ENCODE measurements at places on chromosomes 12 and 14. TPM values are rescaled to one million over a fixed set of nuclear protein-coding genes. Genes with fewer than 3 reads are reported as not detected.

DNA sequence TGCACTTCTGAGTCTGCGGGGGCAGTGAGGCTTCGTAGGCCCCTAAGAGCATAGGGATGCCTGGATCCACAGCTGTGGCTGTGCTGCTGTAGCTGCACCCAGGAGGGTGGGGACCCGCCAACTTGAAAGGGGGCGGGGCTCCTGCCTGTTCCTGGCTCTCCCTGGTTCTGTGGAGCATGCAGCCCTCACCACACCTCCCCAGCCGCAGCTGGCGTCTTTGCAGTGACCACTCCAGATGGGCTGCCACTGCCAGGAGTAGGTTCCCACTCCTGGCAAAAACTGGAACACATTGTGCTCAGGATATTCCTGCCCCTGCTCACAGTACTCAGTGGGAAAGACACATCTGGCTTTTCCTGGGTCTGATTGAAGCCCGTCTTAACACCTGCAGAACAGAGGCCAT lies 35.8 kb downstream of the TIMELESS start:
- no peak for DNase-seq

DNA sequence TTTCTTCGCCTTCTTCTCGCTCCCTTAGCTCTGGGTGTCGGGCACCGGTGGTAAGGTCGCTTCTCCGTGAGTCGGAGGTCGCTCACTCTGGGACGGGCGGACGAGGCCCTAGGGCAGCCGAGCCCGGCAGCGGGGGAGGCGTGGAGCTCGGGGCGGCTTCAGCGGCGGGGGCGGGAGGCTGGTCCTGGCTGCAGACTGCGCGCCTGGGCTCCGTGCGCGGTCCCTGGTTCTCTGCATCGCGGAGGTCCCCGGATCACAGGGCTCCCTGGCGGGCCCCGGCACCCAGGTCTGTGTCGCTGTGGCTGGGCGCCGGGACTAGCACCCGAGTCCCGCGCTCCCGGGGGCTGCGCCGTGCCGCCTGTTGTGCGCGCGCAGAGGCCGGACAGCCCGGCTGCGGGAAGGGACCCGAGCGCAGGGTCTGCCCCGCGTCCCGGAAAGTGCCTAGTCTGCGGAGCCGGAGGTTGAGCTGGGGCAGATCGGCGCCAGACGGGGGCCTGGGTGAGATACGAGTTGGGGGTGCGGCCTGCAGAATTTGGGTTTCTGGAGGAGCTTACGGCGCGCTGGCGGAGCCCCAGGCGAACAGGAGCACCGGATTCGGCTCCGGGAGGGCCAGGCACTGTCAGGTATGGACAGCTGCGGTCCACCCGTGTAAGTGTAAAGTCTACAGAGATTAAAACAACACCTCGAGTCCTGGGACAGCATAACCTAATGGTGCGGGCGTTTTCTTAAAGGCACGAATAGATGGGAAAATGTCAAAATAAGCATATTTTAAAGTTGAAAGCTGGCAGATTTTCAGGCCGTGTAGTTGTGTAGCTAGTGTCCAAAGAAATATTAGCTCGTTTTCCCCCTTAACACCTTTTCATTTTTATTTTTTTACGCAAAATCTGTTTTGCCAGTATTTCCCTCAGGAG lies 713 bp downstream of the FRMD6 start:
- DNase-seq: peak; percentile 58

GRCh38 chr14:68099495-68100045 lies 280.0 kb downstream of the RAD51B start:
- DNase-seq: no peak

- DNase-seq: no peak
Measured at GRCh38 chr14:72521045-72521444, 372.9 kb downstream of the DPF3 start.

GRCh38 chr12:81386101-81386500 lies 308.2 kb downstream of the ACSS3 start:
- DNase-seq: no peak

- no peak for DNase-seq
Measured at GRCh38 chr12:95104919-95105452, 31.6 kb upstream of the NR2C1 start.

DNA sequence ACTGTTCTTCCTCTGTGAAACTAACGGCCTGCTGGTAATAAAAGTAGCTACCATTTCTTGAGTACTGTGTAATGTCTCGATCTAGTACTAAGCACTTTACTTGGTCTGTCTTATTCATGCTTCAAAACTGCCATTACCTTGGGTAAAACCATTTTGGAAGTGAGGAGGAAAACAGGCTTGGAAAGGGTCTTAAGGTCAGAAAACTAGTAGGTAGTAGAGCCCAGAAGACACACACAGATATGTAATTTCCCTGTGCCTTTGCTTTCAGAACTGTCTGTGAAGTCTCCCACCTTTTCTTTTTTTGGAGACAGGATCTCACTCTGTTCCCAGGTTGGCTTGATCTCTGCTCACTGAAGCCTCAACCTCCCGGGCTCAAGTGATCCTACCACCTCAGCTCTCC lies 3.4 kb upstream of the DDX55 start:
- no peak for DNase-seq

DNA sequence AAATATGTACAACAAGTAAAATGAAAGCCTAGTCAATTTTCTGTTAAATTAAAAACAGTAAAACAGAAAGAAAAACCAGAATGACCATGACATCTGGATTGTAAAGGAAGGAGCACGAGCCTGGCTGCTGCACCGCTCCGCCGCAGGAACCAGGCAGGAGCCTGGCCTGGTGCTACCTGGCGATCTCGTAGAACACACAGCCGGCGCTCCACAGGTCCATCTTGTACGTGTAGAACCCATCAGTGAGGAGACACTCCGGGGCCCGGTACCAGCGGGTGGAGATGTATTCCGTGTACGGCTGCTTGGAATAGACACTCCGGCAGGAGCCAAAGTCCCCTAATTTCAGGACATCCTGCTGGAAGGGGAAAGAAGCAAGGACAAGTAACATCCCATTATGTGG lies 54.3 kb downstream of the MOK start:
- DNase-seq: no peak

- no peak for DNase-seq
Measured at GRCh38 chr12:64746663-64747062, 12.5 kb downstream of the GNS start.

GRCh38 chr12:72017054-72017651 lies 78.5 kb downstream of the TPH2 start:
- DNase-seq: peak; percentile 67

DNA sequence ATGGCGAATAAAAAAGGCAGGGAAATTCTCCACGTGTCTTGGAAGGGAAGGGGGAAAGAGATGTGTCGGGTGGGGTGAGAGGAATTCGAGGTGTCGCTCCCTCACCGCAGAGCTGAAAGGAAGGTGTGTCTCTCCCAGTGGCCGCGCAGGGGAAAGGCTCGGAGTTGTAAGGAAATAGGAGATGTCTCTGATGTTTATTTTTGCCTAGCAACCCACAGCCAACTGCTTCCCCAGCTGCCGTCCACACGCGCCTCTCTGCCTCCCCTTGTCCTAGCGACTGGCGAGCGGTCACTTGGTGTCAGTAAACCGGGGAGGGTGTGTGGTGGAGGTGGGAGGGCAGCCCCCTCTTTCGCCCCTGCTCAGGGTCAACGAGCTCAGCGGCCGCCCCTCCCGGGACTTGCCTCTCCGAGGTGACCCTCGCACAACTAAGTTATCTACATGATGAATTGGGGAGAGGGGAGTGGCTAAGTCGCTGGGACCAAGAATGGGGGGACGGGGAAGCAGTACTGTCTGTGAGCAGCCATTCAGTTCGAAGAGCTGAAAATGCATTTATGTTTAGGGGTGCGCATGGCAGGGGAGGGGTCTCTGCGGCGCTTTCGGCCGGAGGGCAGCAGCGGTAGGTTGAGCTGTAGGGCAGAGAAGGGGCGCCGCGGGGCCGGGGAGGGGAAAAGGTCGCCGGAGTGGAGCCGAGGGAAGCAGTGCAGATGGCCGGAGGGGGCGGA lies 585 bp upstream of the DYRK2 start:
- DNase-seq: peak; percentile 40

- DNase-seq: no peak
Measured at GRCh38 chr12:75432924-75433323, 42.0 kb downstream of the GLIPR1L2 start.

DNA sequence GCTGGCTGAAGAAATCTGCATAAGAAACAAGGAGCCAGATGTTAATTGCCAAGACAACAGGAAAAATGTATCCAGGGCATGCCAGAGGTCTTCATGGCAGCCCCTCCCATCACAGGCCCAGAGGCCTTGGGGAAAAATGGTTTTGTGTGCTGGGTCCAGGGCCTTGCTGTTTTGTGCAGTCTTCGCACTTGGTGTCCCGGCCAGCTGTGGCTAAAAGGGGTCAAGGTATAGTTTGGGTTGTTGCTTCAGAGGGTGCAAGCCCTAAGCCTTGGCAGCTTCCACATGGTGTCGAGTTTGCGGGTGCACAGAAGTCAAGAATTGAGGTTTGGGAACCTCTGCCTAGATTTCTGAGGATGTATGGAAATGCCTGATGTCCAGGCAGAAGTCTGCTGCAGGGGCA lies 29.9 kb upstream of the CNTN1 start:
- DNase-seq: no peak

- no peak for DNase-seq
Measured at GRCh38 chr14:22569106-22569736, 19.8 kb downstream of the DAD1 start.

GRCh38 chr12:102202556-102202955 lies 4.9 kb upstream of the PMCH start:
- no peak for DNase-seq

DNA sequence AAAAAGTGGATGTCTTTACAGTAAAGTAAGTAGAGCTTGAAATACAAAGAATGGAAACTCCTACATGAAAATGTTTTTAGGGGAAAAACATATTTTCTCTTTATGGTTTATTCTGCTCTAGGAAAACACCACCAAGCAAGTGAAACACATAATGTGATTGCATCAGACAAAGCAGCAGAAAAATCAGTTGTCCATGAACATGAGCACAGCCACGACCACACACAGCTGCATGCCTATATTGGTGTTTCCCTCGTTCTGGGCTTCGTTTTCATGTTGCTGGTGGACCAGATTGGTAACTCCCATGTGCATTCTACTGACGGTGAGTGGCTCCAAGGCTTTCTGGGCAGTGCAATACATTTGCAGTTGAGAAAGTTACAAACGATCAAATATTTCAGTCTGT lies 42.6 kb upstream of the PLEKHD1 start:
- no peak for DNase-seq

- DNase-seq: no peak
Measured at GRCh38 chr14:48584031-48584430, 908.6 kb upstream of the MDGA2 start.

GRCh38 chr12:45504316-45505010 lies 225.0 kb upstream of the ARID2 start:
- DNase-seq: no peak

- no peak for DNase-seq
Measured at GRCh38 chr14:23925523-23926075, 28.0 kb upstream of the DHRS4 start.

DNA sequence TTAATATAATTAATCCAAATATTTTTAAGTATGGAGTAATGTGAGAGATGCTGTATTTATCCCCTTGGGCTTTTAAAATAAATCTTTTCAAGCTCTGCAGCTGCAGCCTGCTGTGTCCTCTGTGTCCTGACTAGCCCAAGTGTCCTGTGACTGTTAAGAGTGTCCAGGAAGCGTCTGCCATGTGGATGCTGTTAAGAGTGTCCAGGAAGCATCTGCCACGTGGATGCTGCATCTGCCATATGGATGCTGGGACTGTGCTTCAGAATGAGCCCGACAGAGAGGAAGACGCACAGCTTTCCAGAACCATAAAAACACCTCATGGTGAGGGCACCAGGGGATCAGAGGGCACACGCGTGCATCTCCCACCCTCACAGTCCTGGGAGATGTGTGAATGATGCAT lies 307.2 kb downstream of the ADGRD1 start:
- DNase-seq: no peak

- DNase-seq: no peak
Measured at GRCh38 chr14:85224241-85224640, 305.7 kb upstream of the FLRT2 start.

DNA sequence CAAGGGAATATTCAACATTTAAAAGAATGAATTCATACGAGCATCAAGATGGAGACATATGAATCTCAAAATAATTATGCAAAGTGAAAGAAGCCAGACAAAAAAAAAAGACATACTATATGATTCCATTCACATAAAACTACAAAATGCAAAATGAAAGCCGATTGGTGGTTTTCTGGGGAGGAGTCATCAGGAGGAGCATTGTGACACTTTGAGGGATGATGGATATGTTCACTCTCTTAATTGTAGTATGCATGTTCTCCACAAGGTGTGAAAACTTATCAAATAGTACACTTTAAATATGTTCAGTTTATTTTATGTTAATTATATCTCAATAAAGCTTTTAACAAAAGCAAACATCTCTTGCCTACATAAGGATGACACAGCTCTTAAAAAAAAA lies 13.5 kb downstream of the OLR1 start:
- no peak for DNase-seq

The GPD1 gene
- total RNA-seq: 14.2 TPM

The HOXC6 gene
- total RNA-seq: not detected

The KCNC2 gene
- 21.1 TPM for total RNA-seq

The CD163L1 gene
- total RNA-seq: 1.7 TPM

The TPH2 gene
- total RNA-seq: not detected

The ANKRD33 gene
- not detected for total RNA-seq

The PLCZ1 gene
- total RNA-seq: not detected

The NKX2-8 gene
- total RNA-seq: not detected

The GARIN6 gene
- not detected for total RNA-seq

The KCNA5 gene
- total RNA-seq: 1.7 TPM

The LRRC23 gene
- total RNA-seq: 7.6 TPM

The IAPP gene
- not detected for total RNA-seq

The TMEM179 gene
- 29.2 TPM for total RNA-seq

The NOVA1 gene
- 58.3 TPM for total RNA-seq

All from occipital lobe (tissue), 3 donors.